ENCODE measurements at places on chromosomes 6 and 20. TPM values are rescaled to one million over a fixed set of nuclear protein-coding genes. Genes with fewer than 3 reads are reported as not detected.

C4B gene
- 6.5 TPM for total RNA-seq

BMP7 gene
- 11.8 TPM for total RNA-seq

PRPH2 gene
- total RNA-seq: not detected

SLC22A23 gene
- 1.9 TPM for total RNA-seq

ARHGAP40 gene
- total RNA-seq: not detected

TXLNB gene
- 0.18 TPM for total RNA-seq

SLC35B2 gene
- total RNA-seq: 177 TPM

ENPP3 gene
- not detected for total RNA-seq

HLA-DQB1 gene
- not detected for total RNA-seq

OLIG3 gene
- total RNA-seq: not detected

BCAS1 gene
- total RNA-seq: not detected

NOTCH4 gene
- 0.43 TPM for total RNA-seq

COL19A1 gene
- 1.5 TPM for total RNA-seq

SPDEF gene
- total RNA-seq: 0.29 TPM

LZTS3 gene
- total RNA-seq: 1.7 TPM

ABCC10 gene
- total RNA-seq: 6.9 TPM

FAM217A gene
- not detected for total RNA-seq

VNN1 gene
- total RNA-seq: not detected
